LoVo (cell line): ENCODE measurements at places on chromosomes 7 and 10.
A peak's percentile ranks its signal among the peaks of the same experiment; 100 is the strongest.

DNA sequence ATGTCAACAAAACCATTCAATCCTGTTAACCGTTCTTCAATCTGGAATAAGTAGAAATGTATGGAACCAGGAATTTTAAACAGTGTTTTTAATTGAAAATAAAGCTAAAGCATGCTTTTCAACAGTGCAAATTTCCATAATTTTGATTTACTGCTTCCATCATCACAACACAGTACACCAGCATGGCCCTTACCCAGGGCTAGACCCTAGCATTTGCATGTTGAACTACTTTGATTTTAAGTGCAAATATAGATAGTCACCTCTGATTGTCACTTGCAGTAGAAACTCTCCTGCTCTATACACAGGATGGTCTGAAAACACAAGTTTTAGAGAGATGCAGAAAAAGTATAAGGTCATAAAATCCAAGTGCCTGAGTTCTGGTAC, 12.1 kb downstream of the SKIDA1 start:
- no peak for DNase-seq

DNA sequence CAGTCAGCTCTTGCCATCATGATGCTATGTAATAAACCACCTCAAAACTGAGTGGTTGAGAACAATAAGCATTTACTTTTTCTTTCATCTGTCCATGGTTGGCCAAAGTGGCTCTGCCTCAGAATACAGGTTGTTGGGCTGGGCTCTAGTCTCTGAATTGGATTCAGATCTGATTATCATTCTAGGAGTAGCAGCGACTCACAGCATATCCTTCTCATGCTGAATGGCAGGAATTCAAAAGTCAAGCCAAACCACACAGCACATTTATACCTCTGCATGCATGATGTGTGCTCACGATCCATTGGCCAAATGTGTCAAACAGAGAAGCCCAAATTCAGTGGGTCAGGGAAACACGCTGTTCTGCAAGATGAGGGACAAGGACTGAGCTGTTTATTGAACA, 13.6 kb upstream of the GALNT11 start:
- no peak for DNase-seq

- DNase-seq = no peak
These were observed 106.7 kb upstream of the INSYN2A start for GRCh38 chr10:127303105-127303504.

GRCh38 chr10:117071286-117072050, 66.5 kb upstream of the SHTN1 start:
- no peak for DNase-seq

DNA sequence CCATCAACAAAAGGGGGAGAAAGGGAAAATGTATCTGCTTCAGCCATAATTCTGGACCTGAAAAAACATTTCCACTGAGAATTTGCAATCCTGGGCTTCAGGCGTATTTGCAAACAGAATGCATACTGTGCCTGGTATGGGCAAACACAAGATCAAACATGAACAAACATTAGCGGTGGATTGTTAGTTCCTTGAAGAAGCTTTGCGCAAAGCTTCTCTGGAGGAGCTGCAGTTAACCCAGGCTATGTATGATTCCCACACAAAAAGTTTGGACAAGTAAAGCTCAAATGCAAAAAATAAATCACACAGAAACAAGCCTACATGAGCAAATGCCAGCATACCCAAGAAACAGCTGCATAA, 20.4 kb upstream of the HILPDA start:
- DNase-seq = no peak

- no peak for DNase-seq
These were observed 152.9 kb downstream of the EBF3 start for GRCh38 chr10:129811208-129811607.

- DNase-seq = no peak
These were observed 1.1 kb downstream of the RABGEF1 start for GRCh38 chr7:66741710-66742049.

GRCh38 chr10:11707624-11708350, 34.4 kb upstream of the ECHDC3 start:
- no peak for DNase-seq

- DNase-seq = no peak
These were observed 8.4 kb downstream of the NACAD start for GRCh38 chr7:45080265-45080957.

- DNase-seq = no peak
These were observed 42.8 kb downstream of the WIPI2 start for GRCh38 chr7:5232874-5233273.

- DNase-seq = no peak
These were observed 23.0 kb upstream of the RET start for GRCh38 chr10:43053825-43054224.

DNA sequence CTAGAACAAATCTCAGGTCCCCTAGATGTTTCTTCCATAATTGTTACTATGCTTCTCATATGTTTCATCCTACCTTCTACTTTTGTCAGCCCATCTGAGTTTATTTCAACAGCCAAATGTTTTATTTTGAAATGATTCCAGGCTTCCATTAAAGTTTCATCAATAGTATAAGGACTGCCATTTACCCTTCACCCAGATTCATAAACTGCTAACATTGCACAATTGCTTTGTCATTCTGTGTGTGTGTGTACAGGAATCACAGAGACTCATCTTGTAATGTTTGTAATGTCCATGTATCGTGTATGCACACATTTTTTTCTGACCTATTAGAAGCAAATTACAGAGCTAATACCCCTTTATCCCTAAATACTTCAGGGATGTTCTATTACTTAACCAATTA, 25.5 kb downstream of the MMRN2 start:
- no peak for DNase-seq

GRCh38 chr7:112176693-112177415, 29.3 kb downstream of the DOCK4 start:
- DNase-seq = no peak

GRCh38 chr10:122147663-122148062, 123.4 kb upstream of the BTBD16 start:
- DNase-seq = no peak

DNA sequence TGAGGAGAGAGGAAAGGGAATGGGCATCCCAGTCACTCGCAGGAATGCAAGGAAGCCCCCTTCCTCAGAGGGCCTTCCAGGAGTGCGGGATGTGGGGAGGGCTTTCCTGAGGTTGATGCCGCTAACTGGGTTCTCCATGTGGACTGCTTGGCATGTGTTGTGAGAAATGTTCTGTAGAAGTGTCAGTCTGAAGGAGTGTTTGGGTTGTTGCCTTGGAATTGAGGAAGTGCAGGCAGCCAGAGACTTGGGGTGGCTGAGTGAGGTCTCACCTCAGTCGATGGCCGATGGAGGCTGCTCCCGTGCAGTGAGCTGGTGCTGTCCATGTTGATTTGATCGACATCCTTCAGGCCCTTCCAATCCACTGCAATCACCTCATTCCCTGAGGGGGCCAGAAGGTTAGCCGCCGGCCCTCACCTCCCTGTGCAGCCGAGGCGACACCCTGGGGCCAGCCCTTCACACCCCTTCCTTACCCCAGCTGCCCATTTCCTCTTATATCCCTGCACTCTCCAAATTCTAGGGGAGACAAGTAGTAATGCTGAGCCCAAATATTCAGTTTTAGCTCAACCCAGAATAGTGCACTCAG, 2.7 kb downstream of the FAM131B start:
- DNase-seq = no peak

DNA sequence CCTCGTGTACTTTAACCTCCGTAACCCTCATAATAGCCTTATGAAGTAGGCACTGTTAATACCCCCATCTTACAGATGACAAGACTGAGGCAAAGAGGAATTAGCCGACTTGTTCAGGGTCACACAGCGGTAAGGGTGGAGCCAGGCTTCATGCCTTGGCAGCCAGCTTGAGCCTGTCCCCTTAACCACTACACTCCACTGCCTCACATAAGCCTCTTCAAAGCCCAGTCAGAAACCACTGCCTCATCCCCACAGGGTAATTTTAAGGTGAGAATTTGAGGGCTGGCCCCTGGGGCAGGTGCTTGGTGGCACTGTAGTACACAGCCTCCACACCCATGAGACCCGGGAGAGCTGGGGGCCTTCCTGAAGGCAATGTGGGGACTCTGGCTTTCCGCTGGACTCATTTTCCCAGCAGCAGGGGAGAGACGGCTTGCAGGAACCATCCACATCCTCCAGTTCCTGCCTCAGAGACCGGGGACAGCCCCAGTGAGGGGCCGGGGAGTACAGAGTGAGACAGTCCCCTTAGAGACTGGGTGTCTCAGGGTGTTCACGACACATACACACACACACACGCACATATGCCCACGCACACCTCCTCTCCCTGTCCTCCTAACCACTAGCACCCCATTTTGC, 7.6 kb upstream of the C10orf105 start:
- DNase-seq = no peak

DNA sequence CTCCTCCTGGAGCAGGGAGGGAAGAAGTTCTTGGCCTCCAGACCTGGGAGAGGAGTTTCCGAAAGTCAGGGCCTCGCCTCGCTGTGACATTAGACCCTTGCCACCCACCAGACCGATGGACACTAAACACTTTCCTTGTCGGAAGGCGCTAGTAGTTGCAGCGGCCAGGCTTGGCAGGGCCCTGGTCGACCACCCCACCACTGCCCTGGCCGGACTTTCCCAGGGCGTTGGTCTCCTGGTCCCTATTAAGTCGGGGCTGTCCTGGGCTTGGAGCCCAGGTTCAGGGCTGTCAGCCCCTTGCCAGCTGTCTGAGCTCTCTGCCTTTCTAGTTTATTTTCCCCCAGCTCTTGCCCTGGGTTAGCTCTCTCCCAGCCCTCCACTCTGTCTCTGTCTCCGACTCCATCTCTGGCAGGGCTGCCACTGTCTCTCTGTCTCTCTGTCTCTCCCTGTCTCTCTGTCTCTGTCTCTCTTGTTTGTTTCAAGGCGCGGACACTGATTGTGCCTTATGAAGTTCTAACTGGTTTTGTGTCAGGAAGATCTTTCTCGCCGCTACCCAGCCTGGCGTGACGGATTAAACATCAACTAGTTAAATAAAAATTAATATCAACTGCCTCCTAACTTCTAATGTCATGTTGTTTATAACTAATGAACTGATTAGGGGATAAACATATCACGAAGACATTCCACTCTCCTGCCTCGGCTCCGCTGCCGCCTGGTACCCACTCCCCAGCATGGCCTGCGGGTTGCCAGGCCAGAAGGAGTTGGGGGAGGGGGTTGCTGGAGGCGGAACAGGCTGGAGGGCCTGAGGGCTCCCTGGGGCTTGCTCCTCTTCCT, 13.8 kb upstream of the PAX2 start:
- DNase-seq = no peak

DNA sequence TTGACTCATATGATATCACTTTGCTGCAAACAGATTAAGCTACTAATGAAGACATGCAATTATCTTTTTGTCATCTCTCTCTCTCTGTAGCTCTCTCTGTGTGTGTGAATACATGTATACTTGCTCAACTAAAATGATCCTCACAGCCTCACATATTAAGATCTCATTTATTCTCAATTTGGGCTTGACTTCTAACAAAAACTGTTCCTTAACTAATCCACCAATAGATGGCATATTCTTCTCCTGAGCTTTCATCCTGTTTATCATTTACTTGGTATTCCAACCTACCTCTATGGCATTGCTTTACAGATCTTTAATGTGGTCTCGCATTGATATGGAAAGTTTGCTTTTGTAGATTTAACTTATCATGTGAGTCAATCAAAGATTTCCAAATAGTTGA, 540.4 kb downstream of the CNTNAP2 start:
- DNase-seq = no peak

GRCh38 chr10:121069061-121069850, 218.1 kb downstream of the WDR11 start:
- DNase-seq = no peak

GRCh38 chr10:29249018-29249417, 39.9 kb upstream of the LYZL1 start:
- no peak for DNase-seq

DNA sequence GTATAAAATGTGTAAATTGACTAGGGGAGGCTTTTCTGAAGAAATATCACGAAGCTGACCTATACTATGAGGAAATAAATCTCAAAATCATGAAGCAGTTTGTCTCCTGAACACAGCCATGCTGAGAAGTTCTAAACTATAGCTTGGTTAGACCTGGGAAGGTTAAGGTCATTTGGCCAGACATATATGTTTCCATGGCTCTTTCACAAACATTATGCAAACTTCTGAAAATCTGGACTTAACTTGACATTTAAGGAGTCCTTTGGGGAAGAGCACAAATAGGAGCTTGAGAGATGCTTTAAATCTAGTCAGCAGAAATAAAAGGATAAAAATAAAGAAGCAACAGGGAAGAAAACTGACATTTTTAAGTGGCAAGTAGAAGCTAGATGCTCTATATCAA, 115.9 kb upstream of the MEOX2 start:
- no peak for DNase-seq

DNA sequence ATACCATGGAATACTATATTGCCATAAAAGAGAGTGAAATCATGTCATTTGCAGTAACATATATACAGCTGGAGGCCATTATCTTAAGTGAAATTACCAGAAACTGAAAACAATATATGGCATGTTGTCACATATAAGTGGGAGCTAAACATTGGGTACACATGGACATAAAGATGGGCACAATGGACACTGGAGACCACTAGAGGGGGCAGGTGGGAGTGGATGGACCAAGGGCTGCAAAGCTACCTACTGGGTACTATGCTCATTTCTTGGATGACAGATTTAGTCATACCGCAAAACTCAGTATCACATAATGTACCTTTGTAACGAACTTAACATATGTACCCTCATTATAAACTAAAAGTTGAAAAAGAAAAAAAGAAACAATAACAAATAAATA, 1167.6 kb downstream of the NXPH1 start:
- DNase-seq = no peak

GRCh38 chr10:130895161-130895560, 416.4 kb downstream of the TCERG1L start:
- DNase-seq = no peak

- no peak for DNase-seq
These were observed 89.0 kb downstream of the JMJD1C start for GRCh38 chr10:63376560-63377304.

GRCh38 chr7:28536259-28536658, 123.9 kb downstream of the CREB5 start:
- peak; percentile 21 for DNase-seq

GRCh38 chr7:54757711-54758110, 1.3 kb downstream of the SEC61G start:
- no peak for DNase-seq

GRCh38 chr10:78931321-78932053, 137.3 kb upstream of the ZMIZ1 start:
- peak; percentile 6 for DNase-seq

DNA sequence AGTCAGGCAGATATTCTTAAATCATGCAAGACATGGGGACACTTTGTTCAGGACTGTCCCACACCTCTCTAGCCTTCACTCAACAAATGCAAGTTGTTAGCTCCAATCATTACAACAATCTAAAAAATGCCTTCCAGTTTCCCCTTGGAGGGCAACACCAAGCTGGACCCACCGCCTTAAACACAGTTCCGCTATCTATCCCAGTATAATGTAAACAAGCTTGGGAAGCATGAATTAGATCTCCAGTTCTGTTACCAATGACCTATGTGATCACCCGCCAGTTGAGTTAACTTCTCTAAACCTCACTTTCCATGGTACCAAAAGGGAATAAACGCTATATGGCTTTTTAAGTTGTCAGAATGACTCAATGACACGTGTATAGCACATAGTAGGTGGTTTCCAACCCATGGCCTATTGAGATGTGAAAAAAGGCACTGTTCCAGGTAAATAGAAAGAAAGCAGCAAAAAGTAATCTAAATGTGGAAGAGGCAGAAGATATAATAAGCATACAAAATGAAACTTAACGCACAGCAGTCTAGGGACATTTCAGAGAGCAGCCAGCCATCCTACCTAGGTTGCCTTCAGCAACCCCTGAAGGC, 2.4 kb upstream of the REEP3 start:
- no peak for DNase-seq
